ENCODE measurements at places on chromosomes 16 and 17.
A peak's percentile ranks its signal among the peaks of the same experiment; 100 is the strongest.

- no peak for DNase-seq
Measured at GRCh38 chr16:58094791-58095574, 34.2 kb downstream of the CFAP20 start.

DNA sequence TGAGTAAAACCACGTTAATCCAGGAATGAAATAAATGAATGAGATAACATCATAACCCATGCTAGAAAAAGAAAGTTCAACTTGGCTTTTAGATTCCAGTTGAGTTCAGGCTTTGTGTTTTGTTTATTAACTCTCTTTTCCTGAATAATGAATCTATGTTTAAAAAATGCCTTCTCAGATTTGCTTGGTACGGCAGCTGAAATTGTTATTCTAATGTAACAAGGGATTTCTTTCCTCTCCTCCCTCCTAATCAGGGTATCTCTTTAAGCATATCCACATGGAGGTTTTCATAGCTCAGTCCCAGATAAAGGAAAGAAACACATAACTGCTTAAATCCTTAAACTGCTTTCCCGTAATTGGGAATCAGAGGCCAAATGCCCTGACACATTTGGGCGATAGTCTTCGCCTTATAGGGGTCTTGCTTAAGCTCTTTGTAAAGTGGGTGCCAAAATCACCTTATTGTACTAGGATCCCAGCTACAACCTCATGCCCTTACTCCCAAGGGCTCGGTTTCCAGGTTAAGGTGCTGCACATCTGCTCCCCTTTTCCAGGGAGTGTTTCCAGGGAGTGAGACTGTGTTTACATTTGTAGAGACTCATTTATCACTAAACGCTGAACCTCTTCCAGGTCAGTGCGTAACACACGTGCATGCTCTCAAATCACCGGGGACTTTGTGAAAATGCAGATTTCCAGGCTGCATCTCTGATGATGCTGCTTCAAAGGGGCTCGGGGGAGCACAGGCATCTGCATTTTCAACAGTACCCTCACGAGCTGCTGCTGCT lies 142.8 kb upstream of the FOXF1 start:
- no peak for DNase-seq

DNA sequence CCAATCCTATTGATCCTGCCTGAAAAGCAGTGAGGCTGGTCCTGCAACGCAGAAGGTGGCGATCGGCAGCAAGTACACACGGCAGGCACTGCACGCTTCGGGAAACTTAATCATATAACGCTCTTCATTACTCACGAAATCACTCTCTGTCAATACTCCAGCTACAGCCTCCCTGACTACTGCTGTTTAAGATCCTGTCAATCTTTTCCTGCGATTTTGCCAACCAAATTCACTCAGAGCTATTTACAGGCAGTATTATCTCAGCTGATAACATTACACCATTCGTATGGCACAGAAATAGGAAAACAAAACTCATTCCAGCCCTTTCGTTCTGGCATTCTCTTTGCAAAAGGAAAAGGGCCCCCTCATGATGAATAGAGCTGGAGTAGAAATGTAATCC lies 262.4 kb upstream of the CDH8 start:
- no peak for DNase-seq

GRCh38 chr16:84518804-84519341 lies 14.4 kb upstream of the MEAK7 start:
- DNase-seq: no peak

DNA sequence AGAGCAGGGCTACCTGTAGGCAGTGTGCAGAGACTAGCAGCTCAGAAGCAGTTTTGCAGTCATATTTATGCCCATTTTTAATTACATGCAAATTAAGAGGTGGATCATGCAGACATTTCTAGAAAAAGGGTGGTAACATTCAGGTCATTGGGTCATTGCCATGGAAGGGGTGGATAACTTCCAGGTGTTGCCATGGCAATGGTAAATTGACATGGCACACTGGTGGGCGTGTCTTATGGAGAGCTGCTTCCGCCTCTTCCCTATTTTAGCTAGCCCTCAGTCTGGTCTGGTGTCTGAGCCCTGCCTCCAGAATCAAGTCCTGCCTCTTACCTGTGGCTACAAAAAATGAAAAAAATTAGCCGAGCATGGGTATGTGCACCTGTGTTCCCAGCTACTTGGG lies 2.8 kb upstream of the DNAI2 start:
- DNase-seq: peak; percentile 40

DNA sequence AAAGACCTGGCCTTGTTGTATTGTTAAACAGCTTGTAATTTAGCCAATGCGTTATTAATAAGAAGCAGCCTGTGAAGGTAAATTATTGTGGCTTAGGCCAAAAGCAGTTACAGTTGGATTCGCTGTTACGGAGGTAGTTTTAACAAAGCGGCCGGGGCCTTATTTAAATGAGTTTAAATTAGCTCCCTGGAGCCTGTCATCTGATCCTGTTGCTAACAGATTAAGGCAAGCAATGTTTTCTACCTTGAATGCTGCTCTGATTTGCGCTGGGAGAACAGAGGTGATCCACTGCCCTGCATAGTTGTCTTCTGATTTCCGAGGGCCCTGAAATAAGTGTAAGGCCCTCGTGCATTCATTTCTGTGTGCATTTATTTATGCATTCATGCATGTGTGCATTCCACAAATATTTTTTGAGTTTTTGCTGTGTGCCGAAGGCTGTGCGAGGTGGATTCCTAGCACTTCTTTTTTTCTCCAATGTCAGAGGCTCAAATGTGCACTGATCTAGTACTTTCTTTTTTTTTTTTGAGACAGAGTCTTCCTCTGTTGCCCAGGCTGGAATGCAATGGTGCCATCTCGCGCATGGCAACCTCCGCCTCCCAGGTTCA lies 10.9 kb downstream of the SEC14L5 start:
- DNase-seq: no peak

DNA sequence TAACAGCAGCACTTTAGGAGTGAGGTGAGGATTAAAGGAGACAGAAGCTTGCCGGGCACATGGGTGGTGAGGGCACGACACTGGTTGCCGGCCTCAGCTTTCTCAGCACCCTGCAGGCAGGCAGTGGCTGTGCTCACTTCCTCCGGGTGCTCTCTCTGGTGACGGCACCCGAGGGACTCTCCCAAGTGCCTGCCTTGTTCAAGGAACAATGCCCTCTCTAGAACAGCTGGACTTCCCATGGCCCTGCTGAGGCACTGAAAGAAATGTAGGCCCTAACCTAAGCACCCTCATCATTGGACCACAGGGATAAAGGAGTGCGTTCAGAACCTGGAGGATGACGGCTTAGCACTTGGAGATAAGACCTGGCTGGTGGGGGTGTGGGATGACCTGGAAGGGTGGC lies 72.7 kb downstream of the N4BP1 start:
- DNase-seq: no peak

GRCh38 chr17:67779098-67779672 lies 46.1 kb upstream of the BPTF start:
- DNase-seq: peak; percentile 61

DNA sequence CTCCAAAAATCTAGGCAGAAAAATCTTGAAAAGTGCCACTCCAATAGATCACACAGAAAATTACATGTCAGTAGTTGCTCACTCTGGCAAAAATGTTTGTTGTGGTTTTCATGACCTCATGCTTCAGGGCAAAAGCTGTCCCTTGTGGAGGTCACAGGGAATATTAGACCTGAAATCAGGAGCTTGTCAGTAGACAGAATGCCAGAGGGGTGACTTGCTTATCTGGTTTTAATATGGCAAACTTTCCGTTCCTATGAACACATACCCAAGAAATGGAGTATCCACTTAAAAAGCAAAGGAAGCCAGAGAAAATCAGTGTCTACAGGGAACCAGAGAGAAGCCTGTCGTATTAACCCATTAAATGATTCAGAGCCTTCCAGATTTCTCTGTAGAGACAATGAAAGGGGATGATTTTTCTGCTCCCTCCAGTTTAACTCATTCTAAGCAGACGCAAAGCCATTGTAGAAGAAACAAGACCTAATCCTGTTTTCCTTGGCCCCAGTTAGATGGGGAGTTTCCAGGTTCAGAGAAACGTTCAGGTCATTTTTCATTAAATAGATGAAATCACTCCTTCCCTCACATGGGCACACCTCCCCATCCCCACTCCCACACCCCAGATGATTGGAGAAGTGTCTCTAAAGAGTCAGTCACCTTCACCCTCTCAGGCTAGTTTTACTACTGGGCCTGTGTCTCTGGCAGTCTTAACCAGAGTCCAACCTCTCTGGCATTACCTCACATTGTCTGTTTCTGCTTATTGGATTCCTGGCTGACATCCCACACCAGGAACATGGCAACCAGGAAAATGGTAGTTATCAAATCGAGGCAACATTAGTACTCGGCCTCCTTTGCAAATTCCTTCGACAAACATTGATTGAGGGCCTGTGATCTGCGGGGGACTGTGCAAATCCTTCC lies 6.0 kb downstream of the SOX9 start:
- DNase-seq: no peak

DNA sequence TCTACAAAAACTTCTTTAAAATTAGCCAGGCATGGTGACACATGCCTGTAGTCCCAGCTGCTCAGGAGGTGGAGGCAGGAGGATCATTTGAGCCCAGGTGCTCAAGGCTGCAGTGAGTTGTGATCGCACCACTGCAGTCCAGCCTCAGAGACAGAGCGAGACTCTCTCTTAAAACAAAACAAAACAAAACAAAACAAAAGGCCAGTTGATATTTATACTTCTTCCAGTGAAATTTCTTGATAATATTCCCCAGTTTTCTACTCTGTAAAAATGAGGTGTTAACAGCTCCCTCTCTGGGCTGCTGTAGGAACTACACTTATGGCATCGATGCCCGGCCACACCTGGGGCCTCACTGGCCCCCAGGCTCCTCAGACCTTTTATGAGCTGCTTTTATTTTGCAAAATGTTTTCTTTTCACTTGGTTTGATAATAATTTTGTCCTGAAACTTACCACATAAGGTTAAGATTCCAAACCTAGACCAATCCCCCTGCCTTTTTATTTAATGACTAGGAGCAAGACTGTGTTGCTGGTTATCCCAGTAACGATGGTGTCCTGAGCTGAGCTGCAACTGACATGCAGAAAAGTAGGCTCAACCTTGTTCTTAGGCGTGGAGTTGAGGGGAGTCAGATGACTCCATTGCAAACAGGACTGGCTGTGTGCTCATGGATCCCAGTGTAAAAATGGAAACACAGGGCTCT lies 17.6 kb downstream of the MAPK8IP3 start:
- peak; percentile 62 for DNase-seq

DNA sequence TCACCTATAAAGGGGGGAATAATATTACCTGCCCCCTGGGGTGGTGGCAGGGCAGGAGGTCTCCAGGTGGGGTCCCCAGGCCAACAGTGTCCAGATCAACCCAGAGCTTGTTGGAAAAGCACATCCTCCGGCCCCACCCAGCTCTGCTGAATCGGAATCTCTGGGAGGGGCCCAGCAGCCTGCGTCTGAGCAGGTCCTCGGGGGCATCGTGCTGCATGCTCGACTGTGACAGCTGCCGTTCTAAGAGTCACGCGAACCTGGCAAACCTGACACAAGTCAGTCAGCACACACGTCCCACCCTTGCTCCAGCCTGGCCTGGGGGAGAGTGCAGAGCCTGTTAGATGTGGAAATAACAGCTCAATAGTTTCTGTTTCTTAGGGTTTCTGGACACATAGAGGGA lies 72.3 kb downstream of the CRISPLD2 start:
- no peak for DNase-seq

GRCh38 chr17:17670701-17671305 lies 10.5 kb upstream of the RAI1 start:
- no peak for DNase-seq

GRCh38 chr17:43753493-43754129 lies 5.0 kb downstream of the SOST start:
- no peak for DNase-seq

GRCh38 chr16:11235703-11235991 lies 20.4 kb downstream of the SOCS1 start:
- no peak for DNase-seq

GRCh38 chr17:32010114-32010513 lies 2.9 kb downstream of the LRRC37B start:
- DNase-seq: no peak

DNA sequence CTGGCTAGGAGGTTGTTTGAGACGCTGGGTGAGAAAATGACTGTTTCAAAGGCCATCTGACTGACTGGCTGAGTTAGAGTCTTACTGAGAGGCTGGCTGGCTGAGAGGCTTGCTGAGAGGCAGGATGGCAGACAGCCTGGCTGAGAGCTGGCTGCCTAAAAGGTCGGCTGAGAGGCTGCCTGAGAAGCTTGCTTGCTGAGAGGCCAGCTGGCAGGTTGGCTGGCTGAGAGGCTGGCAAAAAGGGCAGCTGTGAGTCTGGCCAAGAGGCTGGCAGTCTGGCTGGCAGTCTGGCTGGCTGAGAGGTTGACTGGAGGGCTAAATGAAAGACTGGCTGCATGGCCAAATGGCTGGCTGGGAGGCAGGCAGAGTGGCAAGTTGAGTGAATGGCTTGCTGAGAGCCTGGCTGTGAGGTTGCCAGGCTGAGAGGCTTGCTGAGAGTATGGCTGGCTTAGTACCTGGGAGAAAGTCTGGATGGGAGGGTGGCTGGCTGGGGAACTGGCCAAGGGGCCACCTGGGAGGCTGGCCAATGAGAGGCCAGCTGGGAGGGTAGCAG lies 35.3 kb upstream of the ACSM2B start:
- DNase-seq: no peak

GRCh38 chr17:48213797-48214196 lies 106.2 kb downstream of the SNX11 start:
- no peak for DNase-seq

DNA sequence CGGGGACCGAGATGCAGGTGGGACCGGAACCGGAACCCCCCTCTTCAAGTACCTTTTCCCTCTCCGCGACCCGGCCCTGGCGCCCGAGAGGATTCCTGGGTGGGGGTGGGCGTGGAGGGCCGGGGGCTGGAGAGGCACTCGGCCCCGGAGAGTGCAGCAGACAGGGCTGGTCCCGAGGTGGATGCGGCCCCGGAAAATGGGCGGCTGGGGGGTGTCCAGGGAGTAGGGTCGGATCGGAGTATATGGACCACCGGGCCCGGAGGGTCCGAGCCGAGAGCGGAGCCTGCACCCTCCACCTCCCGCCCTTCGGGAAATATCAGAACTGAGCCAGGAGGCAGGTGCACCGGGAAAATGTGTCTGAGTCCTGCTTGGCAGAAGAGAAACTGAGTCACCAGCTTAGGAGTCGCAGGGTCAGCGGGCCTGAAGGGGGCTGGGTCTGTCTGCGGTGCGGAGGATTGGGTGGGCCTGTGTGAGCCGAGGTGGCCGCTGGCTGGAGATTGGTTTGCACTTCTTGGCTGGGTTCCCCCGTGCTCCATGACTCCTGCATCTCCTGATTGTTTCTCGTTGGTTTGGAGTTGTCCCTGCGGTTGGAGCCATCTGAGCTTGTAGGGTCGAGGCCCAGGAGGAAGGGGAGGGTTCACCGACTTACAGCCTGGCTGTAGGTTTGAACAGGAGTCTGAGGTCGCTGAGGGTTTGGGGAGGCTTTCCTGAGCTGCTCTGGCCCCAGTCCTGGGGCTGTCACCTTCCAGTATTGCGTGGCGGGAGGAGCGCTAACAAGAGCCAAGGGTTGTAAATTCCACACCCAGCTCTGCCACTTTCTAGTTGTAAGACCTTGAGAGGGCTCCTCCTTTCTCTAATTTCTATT lies 518 bp downstream of the SH2B1 start:
- peak; percentile 27 for DNase-seq

- no peak for DNase-seq
Measured at GRCh38 chr17:338442-339192, 14.0 kb downstream of the RPH3AL start.
